NCI-H187 (cell line): ENCODE measurements at places on chromosomes 1 and 21.

DNA sequence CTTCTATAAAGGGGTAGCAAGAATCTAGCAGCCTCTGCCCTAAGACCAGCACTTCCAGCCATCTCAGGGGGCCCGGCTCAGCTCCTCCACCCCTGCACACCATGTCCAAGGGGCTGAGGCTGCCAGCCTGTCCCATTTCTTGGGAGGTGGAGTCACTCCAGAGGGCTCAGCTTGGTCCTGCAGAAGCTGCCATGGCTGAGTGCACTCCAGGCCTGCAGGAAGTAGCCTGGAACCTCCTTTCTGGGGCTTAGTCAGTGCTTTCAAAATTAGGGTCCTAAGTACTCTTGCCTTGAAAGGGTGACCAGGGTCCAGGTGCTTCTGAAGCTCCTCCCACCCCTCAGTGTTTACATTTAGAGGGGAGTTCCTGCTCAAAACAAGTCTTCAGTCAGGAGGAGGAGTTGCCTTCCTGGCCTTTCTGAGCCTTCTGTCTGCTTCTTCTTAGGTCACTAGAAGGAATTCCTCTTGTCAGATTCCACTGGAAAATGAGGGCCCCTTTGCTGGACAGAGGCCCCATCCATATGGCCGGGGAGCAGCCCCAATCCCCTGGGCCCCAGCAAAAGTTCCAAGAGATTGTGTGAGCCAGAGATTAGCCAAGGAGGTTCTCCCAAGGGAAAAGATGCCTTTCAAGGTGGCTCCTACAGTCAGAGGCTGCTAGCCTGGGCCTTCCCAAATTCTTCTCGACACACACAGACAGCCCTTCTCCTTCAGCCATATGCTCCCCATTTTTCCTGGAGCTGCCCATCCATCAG lies 128.1 kb upstream of the VAMP3 start:
- no peak for DNase-seq

- DNase-seq: no peak
Measured at GRCh38 chr1:54378874-54379554, 27.2 kb downstream of the SSBP3 start.

- DNase-seq: no peak
Measured at GRCh38 chr1:35505911-35506798, 51.0 kb downstream of the KIAA0319L start.

- no peak for DNase-seq
Measured at GRCh38 chr1:50123071-50123470, 14.4 kb downstream of the ELAVL4 start.

DNA sequence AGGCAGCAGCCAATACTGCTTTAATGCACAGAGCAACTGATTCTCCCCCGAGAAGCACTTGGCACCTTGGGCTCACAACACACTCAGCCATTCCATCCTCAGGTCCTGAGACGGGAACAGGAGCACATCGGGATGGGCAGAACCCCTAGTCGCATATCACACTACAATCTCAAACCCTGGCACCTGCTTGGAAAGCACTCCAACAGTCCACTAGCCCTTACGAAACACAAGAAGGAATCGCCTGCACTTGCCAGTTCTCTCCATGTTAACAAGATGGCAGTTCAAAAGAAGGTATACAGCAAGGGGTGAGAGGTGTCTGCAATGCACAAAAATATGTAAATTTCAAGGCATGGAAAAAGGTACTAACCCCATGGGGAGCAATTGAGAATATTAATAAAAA lies 21.4 kb downstream of the JAK1 start:
- no peak for DNase-seq

GRCh38 chr1:229888561-229889001 lies 178.5 kb upstream of the GALNT2 start:
- no peak for DNase-seq

GRCh38 chr1:177847843-177848242 lies 122.0 kb downstream of the SEC16B start:
- no peak for DNase-seq

GRCh38 chr1:25609921-25610320 lies 6.7 kb upstream of the MAN1C1 start:
- DNase-seq: no peak

GRCh38 chr1:231786126-231786525 lies 159.5 kb downstream of the DISC1 start:
- DNase-seq: no peak

DNA sequence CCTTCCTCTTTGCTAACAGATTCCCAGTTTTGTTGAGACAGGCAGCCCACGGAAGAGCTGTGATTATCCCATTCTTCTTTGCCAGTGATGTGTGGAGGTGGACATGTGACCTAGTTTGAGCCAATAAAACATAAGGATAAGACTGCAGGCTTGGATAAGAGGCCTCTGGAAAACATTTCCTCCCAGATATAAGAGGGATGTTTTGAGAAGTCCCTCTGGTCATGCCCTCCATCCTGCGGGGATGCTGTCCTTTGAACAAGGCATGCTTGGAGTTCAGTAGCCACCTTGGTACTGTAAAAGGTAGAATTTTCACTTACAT lies 155.7 kb downstream of the TM2D1 start:
- DNase-seq: no peak

- no peak for DNase-seq
Measured at GRCh38 chr1:236407059-236407458, 13.0 kb downstream of the EDARADD start.

DNA sequence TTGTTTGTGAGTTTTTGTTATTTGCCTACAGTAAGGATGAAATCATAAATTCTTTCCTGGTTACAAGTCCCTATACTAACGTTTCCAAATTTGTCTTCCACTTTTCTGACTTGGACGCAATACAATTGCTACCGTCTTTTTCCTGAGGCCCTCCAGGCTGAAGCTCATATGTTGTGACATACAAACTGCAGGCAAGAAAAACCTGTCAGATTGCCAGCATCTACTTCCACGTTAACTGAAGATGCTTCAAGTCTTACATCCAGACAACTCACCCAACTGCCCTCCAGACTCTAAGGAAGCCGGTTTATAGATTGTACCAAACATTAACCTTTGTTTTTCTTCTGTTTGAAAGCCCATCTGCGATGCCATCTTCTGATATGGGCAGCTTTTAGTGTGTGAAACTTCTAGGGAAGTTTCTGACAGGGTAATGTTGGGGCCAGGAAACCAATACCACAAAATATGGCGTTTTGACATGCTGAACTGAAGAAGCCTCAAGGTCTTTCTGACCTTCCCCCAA lies 21.4 kb upstream of the RNF11 start:
- DNase-seq: no peak

- no peak for DNase-seq
Measured at GRCh38 chr1:21825393-21825792, 13.3 kb downstream of the LDLRAD2 start.

- no peak for DNase-seq
Measured at GRCh38 chr1:209564849-209565248, 18.7 kb upstream of the CAMK1G start.

DNA sequence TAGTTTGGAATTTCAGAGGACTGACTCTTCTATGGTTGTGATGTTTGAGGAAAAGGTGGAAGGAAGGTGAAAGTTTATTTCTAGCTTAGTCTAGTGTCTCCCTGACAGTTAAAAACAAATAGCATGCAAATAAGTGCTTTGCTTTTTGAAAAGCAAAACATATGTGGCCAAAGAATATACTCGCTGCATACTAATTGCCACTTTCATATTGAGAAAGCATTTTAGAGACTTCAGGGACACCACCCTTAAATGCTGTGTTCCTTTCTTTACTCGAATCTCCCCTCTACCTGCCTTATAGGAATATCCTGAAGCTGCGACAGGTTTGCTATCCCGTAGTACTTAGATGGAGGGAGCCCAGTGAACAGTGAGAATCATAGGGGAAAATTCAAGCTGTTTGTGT lies 23.2 kb downstream of the GLUL start:
- no peak for DNase-seq

DNA sequence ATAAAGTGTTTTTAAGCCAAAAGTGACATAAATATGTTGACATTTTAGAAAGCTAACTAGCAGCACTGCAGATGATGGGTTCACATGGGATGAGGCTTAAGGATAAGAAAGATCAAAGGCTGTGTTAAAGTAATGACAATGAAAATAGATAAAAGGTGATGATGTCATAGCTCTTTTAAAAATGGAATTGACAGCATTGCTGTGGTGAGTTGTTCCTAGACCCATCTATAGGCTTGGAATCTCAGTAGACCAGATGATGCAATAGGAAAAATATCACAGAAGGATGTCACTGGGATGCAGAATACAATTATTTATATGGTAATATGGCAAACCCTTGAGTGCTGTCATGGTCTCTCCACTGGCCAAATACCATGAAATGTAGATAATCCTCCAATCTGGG lies 286.0 kb downstream of the PLA2G4A start:
- DNase-seq: no peak

- DNase-seq: no peak
Measured at GRCh38 chr1:51624855-51625254, 8.0 kb downstream of the OSBPL9 start.

DNA sequence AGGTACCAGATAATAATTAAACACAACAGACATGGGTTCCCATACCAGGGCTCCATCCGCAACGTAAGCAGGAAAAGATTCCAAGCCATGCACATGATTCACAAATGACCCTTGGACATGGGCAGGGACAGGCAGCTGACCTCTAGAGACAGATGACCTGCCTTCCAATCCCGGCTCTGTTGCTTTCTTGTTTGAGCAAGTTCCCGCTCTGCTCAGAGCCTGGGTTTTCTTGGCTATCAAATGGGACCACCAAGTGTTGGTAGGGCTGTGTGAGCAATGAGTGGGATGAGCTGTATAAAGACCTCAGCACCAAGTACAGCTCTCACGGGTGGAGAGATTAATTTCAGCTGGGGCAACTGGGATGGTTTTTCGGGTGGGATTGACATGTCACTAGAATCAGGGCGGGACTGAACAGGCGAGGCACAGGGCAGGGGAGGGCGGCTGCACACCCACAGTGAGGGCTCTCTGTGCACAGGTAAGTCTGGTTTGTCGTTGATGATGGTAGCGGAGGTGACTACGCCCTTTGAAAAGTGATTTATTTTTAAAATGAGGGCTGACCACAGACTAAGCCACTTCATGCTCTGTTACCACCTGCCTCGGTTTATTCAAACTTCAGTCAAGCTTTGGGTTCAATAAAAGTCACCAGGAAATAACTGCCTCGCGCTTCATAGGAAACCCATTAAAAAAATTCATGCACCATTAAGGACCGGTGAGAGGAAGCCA lies 57.5 kb upstream of the IFFO2 start:
- DNase-seq: peak; percentile 55

GRCh38 chr1:243438815-243439214 lies 183.0 kb downstream of the SDCCAG8 start:
- DNase-seq: no peak

GRCh38 chr1:12447849-12448312 lies 170.1 kb downstream of the DHRS3 start:
- DNase-seq: no peak

- no peak for DNase-seq
Measured at GRCh38 chr1:160862203-160863060, at the start of gene CD244. Gene CD244 (minus strand): TSS chr1:160862887. CDS start chr1:160862677, 210 bp downstream.

GRCh38 chr1:95770581-95770980 lies 536.6 kb downstream of the RWDD3 start:
- no peak for DNase-seq

DNA sequence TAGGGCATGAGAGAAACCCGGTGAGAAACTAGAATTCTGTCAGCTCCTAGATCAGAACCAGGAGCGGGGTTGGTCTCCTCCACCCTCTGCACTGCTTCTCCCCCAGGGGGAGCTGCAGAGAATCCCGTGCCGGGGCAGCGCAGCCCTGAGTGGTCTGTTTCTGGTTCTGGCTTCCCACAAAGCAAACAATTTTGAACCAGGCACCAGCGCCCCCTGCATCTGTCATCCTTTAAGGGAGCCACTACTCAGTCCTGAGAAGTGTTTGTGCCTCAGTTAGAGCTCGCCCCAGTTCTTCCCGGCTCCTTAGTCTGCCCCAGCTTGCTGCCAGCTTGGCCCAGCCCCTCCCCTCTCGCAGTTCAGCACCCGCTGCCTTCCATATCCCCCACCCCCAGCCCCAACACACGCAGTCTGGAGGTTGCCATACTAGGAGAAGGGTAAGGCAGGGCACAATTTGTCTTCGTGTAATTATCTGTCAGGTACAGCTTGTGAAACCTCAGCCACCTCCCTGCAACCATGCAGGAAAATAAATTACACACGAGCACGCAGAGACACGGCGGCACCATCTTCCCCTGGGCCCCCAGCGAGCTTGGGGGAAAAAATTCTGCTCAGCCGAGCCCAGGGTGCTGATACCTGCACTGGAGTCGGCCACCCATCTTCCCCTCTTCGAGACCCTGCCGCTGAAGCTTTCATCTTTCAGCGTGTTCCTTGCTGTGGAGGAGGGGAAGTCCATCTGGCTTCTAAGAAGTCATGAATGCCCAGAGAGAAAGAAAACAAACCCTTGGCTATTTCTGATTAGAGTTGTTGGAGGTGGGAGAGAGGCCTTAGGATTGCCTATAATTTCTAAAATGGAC lies 62.6 kb upstream of the CD1D start:
- DNase-seq: no peak

GRCh38 chr1:10064416-10065343 lies 31.9 kb downstream of the UBE4B start:
- no peak for DNase-seq

GRCh38 chr1:12460911-12461621 lies 156.9 kb downstream of the DHRS3 start:
- DNase-seq: no peak

DNA sequence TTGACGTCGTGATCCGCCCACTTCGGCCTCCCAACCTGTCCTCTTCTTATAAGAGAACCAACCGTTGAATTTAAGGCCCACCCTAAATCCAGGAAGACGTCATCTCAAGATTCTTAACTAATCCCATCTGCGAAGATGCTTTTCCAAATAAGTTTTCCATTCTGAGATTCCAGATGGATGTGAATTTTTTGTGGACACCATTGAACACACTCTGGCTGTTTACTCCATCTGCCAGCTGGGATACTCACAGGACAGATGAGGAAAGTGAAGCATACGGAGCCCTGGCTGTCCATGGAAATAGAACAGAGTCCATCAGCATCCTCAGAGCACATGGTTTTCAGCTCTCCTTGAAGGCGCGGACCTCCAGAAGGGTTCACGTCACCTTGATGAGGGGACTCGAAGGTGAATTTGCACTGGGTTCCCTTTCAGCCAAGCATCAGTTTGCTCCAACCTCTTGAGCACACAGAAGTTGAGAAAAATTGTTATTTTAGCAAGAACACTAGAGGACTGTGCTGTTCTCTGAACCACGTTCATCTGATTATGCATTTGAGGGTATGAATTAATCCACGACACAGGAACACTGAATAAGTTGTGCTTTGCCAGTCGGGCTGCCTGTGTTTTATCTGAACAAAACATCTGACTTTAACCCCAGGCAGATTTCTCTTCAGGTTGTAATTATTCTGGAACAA lies 68.6 kb downstream of the KAZN start:
- no peak for DNase-seq

GRCh38 chr1:42960566-42961311 lies 2.1 kb upstream of the SLC2A1 start:
- DNase-seq: no peak
